ENCODE measurements at places on chromosomes 7 and 10.
A peak's percentile ranks its signal among the peaks of the same experiment; 100 is the strongest.

- DNase-seq, result no peak
Measured at GRCh38 chr10:125114761-125115391, 45.5 kb downstream of the CTBP2 start.

DNA sequence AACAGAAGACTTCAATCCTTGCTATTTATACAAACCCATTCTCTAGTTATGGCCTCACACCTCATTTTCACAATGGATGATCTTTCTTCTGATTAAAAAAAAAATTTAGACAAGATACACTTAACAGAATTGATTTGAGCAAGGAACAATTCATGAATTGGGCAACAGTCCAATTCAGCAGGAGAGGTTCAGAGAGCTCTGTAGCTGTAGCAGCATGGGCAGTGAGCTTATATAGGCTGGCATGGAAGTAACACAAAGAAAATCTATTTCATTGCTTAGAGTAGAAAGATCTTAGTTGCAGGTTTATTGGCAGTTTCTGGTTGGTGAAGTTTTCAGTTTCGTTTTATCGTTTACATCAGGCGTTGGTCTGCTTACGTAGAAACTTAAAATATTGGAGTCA lies 23.0 kb upstream of the LRGUK start:
- DNase-seq, result no peak

GRCh38 chr10:665579-666091 lies 23.8 kb downstream of the DIP2C start:
- no peak for DNase-seq

DNA sequence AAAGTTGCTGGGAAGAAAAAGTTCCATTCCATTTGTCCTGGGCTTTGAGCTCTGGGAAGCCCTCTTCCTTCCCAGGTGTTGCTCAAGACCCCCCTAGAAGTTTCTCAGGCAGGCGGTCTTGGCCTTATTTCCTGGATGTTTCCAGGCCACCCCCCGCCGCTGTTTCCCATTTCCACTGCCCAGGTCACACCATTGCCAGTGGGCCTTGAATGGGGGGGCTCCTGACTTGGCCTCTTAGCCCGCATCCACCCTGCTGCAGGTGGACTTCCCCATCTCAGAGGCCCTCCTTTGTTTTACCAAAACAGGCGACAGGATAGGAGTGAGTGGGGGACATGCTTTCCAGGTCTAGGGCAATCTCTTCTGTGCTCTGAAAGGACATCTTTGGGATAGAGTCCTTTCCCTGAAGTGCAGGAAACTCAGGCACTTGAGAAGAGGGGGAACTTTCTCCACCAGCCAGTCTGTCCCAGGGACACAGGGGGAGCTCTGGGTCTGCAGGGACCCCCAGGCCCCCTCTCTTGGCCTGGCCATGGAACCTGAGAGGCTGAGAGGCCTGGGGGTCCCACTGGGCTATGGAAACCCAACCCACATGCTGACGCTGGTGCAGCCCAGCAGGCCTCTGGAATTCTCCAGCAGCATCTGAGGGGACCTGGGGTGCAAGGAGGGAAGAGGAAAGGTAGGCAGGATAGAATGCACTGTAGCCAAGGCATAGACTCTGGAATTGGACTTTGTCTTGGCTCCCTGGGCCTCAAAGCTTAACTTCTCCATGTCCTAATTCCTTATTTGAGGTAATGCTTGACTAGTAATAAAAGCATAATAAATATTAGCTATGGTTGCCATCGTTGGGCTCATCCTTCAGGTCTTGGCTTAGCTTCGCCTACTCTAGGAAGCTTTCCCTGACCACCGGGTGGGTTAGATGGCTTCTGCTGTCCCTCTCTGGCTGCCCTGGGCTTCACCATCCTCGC lies 17.6 kb downstream of the NEURL1 start:
- no peak for DNase-seq

- DNase-seq, result no peak
Measured at GRCh38 chr10:50417486-50417885, 166.2 kb upstream of the ASAH2 start.

GRCh38 chr7:142881586-142882337 lies 3.8 kb downstream of the TRPV6 start:
- DNase-seq, result no peak

DNA sequence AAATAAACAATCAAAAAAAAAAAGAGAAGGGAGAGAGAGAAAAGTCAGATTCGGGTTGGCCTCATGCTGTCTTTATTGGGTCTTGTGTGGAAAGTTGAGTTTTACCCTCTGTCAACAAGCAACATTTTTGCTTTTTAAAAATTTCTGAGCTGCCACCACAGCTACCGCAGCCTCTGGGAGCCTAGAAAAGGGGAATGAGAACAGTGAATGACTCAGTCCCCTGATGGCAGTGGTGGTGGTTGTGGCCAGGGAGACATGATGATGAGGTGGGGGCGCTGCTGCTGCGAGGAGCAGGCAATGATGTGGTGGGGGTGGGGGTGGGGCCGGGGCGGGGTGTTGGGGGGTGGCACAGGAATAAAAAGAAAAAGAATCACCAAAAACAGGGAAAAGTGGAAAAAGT lies 20.0 kb upstream of the CREB3L2 start:
- no peak for DNase-seq

GRCh38 chr10:59913547-59914237 lies 7.3 kb upstream of the CCDC6 start:
- DNase-seq, result no peak

DNA sequence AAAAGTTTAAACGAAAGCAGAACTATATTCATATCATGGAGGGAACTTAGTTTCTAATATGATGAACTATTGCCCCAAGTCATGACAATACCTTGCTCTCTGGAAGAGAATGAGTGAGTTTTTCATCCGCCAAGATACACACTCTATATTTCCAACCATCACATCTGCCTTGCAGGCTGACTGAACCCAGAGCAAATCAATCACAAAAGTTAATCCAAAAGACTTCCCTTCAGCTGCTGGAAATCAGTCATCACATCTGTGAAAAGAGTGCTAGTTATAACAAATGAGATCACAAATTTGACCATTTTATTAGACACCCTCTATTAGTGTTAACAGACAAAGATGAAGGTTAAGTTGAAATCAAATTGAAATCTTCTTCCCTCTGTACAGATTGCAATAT lies 261.7 kb upstream of the PRKCQ start:
- DNase-seq, result no peak

DNA sequence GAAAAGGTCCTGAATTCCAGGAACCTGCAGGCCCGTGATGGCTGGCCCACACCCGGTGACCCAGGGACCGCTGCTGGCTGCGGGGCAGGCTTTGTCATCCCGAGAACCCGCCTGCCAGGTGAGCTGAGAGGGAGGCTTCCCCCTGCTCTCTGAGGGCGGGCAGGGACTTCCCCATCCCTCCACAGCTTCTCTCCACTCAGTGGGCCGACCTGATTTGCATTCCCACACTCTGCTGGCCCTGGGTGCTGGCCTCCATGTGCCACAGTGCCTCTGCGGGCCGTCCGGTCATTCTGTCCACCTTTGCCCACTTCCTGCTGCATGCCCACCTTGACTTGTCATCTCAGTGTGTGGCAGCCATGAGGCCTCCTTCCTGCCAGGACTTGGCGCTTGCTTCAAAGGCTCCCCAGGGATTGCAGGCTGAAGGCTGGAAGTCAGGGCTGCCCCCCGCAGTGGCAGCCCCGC lies 35.3 kb downstream of the PALD1 start:
- DNase-seq, result peak; percentile 71

GRCh38 chr10:38076687-38077086 lies 17.4 kb upstream of the ZNF37A start:
- no peak for DNase-seq

GRCh38 chr7:4638781-4639575 lies 43.1 kb upstream of the FOXK1 start:
- peak; percentile 18 for DNase-seq

GRCh38 chr10:126638542-126638941 lies 32.0 kb downstream of the C10orf90 start:
- DNase-seq, result no peak

DNA sequence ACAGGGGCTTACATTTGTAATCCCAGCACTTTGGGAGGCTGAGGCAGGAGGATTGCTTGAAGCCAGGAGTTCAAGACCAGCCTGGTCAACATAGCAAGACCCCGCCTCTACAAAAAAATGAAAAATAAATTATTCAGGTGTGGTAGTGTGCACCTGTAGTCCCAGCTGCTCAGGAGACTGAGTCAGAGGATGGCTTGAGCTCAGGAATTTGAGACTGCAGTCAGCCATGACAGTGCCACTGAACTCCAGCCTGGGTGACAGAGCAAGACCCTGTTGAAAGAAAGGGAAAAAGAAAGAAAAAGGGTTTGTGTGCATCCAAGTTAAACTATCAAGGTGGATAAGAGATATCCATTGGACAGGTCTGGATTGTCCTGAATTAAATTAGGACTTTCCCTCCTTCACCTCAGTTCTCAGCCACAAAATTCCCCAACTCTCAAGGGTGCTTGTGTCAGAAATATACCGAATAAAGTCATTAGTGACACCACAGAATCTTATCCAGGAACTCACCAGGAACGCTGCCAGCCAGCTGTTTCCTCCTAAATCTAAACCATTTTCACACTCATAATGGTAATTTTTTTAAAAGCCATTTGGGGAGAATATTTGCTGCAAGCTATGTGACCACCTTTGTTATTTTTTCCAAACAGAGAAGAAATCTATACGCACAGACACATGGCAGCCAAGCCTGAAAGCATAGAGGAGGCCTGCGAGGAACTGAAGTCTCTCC lies 12.0 kb downstream of the AFAP1L2 start:
- no peak for DNase-seq

DNA sequence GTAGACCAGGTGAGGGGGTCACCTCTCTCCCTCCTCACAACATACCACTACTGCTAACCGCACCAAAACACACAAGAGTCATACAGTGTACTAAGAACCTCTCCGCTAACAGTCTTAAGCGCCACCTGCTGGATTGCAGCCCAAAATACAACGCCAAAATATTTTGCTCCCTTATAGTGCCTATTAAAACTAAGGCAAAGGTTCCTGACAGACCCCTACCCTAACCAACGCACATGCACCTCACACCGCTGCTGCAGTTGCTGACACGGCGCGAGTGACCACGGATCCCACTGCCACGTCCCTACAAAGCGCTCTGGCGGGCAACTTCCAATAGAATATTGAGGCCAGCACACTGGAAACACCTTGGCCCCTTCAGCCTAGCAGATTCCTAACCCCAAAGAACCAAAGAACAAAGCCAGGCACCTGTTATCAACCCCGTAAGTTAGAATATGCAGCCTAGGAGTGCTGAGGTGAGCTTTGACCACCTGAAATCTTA lies 563.6 kb upstream of the SEMA3D start:
- DNase-seq, result peak; percentile 9

DNA sequence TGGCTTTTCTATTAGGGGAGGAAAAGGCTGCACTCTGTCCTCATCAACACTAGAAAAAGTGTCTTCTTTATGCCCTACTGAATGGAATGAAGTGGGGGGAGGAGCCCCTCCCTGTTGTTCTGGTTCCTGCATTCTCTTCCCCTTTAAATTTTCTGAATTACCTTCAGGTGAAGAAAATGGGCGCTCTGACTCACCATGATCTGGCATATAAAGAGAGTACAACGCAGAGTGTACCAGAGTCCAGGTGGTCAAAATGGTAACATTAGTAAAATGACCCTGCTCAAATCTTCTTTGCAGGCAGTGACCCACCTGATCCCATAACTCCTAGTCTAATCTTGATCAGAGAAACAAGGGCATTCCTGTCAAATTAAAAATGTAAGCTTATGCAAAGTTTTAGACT lies 80.7 kb downstream of the THSD7A start:
- no peak for DNase-seq
